Kidney (tissue), 22 donors: ENCODE measurements at places on chromosomes 11 and 22. TPM values are rescaled to one million over a fixed set of nuclear protein-coding genes. Genes with fewer than 3 reads are reported as not detected.

DNA sequence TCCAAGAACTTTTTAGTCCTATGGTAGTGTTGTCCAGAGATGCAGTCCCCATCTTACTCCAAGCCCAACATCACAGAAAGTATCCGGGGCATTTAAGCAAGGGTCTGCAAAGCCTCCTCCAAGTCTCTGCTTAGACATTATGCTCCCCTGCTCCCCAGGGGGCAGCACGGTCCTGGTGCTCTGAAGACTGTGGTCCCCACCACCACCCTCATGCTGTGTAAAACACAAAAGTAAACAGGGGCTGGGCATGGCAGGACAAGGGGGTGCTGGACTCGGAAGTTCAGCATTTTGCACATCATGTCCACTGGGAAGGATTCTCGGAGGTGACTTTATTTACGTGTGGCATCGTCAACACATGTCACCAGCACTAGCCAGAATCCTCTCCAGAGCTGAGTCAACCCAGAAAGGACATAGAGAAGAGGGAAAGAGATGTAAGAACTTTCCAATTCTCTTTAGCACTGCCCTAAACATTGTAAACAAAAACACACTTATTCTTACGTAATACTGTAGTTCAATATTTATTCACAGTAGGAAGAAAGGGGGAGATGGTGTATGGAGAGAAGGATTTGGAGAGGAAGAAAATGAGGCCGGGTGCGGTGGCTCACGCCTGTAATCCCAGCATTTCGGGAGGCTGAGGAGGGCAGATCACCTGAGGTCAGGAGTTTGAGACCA is 37.7 kb downstream of the TCIRG1 start:
- no peaks in the 10 kb centered on the region for H3K27me3 ChIP-seq
- no peak for DNase-seq
- no peak overlapping the region for H3K4me3 ChIP-seq
- H3K27ac ChIP-seq = no peak overlapping the region

GRM5 gene
- total RNA-seq = 0.63 TPM

DNA sequence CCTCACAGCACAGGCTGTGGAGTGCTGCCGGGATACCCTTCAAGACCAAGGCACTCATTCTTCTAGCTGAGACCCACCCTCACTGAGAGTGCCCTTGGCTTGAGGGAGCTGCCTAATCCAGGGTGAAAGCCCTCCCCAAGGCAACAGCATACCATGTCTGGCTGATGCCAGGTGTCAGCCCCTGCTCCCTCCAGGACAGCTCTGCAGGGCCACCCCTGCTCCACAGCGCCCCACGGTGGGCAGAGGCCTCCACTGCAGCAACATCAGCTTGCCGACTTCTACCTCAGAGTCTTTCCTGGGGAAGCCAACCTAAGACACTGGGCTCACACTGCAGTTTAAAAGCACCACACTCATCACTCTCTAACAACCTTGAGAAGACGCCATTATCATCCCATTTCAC is 29.0 kb downstream of the TTLL1 start:
- H3K36me3 ChIP-seq = peaks cover 3% of the 10 kb centered on the region
- DNase-seq = no peak
- H3K4me3 ChIP-seq = no peak overlapping the region
- no peaks in the 10 kb centered on the region for H3K4me1 ChIP-seq
- no peaks in the 10 kb centered on the region for H3K27me3 ChIP-seq

MISFA gene
- 3.6 TPM for total RNA-seq

DNA sequence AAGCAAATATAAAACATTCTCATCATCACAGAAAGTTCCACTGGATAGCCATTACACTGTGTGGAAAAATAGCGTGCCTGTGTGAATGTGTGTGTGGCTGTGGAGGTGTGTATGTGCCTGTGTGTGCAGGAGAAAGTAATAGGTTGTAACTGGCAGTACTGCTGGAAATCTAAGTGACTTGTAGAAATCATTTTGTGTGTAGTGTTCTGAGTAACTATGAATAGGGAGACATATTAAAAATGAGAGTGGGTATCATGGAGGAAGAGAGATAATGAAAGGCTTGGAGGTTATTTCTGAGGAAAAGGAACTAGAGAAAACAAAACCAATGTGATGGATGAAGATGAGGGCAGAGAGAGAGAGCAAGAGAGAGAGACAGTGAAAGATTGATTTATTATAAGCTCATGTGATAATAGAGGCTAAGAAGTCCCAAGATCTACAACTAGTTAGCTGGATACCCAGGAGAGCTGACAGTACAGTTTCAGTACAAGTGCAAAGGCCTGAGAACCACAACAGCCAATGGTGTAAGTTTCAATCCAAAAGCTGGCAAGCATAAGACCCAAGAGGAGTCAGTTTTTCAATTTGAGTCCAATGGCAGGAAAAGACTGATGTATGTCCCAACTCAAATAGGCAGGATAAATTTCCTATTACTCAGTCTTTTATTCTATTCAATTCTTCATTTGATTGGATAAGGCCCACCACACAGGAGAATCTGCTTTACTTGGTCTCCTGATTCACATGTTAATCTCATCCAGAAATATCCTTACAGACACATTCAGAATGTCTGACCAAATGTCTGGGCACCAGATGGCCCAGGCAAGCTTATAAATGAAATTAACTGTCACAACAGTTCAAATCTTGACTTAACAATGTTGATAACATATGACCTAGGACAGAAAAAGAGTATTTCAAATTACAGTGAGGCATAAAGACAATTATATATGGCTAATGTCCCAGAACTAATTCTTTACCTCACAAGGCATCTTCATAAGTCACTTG is 14.9 kb downstream of the KBTBD3 start:
- H3K4me1 ChIP-seq = no peaks in the 10 kb centered on the region
- no peak overlapping the region for H3K27ac ChIP-seq
- no peak overlapping the region for H3K4me3 ChIP-seq

GRCh38 chr11:120133216-120134105 is 4.5 kb downstream of the TRIM29 start:
- no peak overlapping the region for H3K4me3 ChIP-seq
- H3K4me1 ChIP-seq = no peaks in the 10 kb centered on the region
- H3K27me3 ChIP-seq = no peaks in the 10 kb centered on the region

- no peak overlapping the region for H3K4me3 ChIP-seq
- H3K27me3 ChIP-seq = no peaks in the 10 kb centered on the region
- DNase-seq = no peak
- H3K36me3 ChIP-seq = no peaks in the 10 kb centered on the region
Observed at GRCh38 chr22:46515208-46516111, 22.0 kb downstream of the CELSR1 start.

SCGB1A1 gene
- not detected for total RNA-seq

DNA sequence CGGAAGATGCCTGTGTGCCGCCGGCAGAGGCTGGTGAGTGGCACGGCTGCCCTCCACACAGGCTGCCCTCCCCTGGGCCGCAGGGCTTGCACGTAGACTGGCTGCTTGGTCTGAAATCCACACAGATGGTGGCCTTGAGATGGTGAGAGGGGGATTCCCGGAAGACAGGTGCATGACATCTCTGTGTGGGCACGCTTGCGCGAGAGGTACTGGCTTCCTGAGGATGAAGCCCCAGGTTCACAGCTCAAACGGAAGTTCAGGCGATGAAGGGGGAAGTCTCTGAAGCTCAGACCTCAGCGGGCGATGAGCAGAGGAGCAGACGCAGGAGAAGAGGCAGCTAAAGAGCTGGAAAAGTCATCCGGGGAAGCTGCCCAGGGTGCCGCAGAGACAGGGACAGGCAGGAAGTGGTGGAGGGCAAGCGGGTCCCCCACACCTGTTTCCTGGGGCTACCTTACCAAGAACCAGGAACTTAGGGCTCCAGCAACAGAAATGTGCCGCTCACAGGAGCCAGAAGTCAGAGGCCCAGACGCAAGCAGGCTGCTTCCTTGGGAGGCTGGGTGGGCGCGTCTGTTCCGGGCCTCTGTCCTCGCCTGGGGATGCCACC is 7.2 kb downstream of the CRELD2 start:
- H3K4me1 ChIP-seq = no peaks in the 10 kb centered on the region
- no peaks in the 10 kb centered on the region for H3K36me3 ChIP-seq
- H3K27me3 ChIP-seq = no peaks in the 10 kb centered on the region

DNA sequence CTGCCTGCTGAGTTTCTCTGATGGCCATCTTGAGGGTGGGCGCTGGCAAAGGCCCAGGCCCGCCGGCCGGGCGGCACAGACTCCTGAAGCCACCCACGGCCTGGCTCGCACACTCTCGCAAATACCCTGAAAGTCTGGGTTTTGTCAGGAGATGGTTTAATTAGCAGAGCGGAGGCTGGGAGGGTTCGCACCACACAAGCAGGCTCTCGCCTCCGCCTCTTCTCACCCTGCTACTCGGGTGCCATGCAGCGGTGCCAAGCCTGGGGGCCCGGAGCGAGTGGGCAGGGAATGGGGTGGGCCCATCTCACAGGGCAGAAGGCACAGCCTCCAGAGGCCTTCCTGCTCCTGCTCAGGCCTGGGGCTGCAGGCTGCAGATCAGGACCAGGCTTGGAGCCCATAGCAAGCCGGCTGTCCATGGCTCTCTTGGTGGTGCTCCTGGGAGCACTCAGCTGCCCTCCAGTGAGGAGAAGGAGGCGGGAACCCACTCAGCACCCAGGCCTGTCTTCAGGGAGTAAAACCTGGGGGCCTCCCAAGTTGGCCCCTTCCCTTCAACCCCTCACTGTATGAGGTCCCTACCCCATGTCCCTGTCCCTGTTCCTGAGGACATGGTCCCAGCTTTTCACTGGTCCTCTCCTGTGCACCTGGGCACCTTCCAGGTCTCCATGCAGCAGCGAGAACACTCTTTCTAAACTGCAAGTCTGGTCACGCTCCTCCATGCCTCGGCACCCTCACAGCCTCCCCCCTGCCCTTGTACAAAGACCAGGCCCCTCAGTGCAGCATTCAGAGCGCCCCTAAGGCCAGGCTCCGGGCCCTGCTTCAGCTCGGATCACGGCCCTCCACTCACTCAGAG is 62.0 kb downstream of the FLRT1 start:
- H3K4me3 ChIP-seq = no peak overlapping the region
- H3K36me3 ChIP-seq = no peaks in the 10 kb centered on the region
- DNase-seq = no peak
- H3K27ac ChIP-seq = no peak overlapping the region
- H3K4me1 ChIP-seq = peaks cover 37% of the 10 kb centered on the region

- H3K4me3 ChIP-seq = no peak overlapping the region
- no peak overlapping the region for H3K27ac ChIP-seq
- DNase-seq = no peak
- H3K4me1 ChIP-seq = peaks cover 28% of the 10 kb centered on the region
Observed at GRCh38 chr11:12715941-12716340, 41.7 kb downstream of the TEAD1 start.

SCGB2A2 gene
- total RNA-seq = not detected

RFPL3 gene
- not detected for total RNA-seq

- no peaks in the 10 kb centered on the region for H3K27me3 ChIP-seq
- no peaks in the 10 kb centered on the region for H3K4me1 ChIP-seq
- H3K36me3 ChIP-seq = no peaks in the 10 kb centered on the region
- no peak overlapping the region for H3K4me3 ChIP-seq
Observed at GRCh38 chr22:39725351-39726035, 154.9 kb downstream of the CACNA1I start.

HIKESHI gene
- 26.9 TPM for total RNA-seq

DNA sequence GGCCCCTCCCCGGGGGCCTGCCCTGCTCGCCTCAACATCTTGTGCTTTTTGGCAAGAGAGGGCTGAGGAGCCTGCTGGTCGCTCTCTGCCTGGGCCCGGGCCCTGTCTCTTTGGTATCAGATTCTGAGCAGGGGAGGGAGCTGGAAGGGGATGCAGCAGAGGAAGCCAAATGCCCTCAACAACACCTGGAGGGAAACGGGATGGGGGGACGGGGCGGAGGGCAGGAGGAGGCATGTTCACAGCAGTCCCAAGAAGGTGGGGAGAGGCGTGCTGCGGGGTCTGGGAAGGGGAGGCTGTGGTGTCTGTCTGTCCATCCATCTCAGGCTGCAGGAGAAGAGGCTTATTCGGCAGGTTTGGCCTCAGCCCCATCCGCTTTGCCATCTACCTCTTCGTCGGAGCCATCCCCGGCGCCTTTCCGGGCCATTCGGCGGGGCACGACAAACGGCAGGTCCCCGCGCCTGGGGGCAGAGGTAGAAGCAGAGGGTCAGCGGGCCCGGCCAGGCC is 29.4 kb downstream of the APOL1 start:
- H3K27ac ChIP-seq = no peak overlapping the region
- no peak for DNase-seq
- peaks cover 2% of the 10 kb centered on the region for H3K4me1 ChIP-seq
- peaks cover 48% of the 10 kb centered on the region for H3K36me3 ChIP-seq

DNA sequence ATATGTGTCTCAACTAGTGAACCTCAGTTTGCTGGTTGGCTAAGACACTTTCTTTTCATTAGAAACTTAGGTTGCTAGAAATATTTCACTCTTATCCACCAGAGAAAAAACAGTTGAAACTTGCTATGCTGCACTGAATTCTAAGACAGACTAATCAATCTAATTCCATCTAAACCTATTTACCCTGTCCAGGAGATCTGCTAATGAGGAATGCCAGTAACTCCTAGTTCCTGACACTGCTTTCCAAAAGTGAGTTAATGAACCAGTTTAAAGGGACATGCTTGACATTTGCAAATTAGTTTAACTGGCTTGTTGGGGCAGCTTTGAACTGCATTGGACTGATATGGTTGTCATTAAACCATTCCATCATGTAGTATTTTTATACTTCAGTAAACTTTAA is 258.5 kb downstream of the CNTN5 start:
- H3K27ac ChIP-seq = no peak overlapping the region
- H3K27me3 ChIP-seq = no peaks in the 10 kb centered on the region
- DNase-seq = no peak
- no peaks in the 10 kb centered on the region for H3K36me3 ChIP-seq
- no peaks in the 10 kb centered on the region for H3K4me1 ChIP-seq
- no peak overlapping the region for H3K4me3 ChIP-seq

- no peak overlapping the region for H3K4me3 ChIP-seq
- DNase-seq = no peak
Observed at GRCh38 chr11:48014917-48015316, 34.6 kb downstream of the PTPRJ start.

SLC5A4 gene
- 2.0 TPM for total RNA-seq

PNPLA2 gene
- total RNA-seq = 173 TPM

DNA sequence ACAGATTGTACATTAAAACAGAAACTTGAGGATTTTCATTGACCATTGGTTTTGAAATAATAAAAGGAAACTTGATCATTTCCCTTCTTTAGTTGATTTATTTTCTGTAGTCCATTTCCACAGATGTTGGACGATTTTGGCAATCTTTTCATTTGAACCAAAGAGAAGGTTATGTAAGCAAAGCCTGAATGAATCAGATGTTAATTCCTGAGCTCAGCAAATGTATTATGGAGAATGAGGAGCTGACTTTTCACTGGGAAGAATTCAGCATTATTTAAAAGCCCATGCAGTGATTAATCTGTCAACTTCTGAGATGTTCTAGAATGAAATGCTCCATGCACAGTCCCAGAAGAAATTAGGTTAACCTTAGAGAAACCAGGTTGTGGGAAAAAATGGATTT is 29.0 kb downstream of the ELMOD1 start:
- H3K36me3 ChIP-seq = no peaks in the 10 kb centered on the region
- H3K27me3 ChIP-seq = no peaks in the 10 kb centered on the region
- no peak for DNase-seq
- no peak overlapping the region for H3K4me3 ChIP-seq
- H3K27ac ChIP-seq = no peak overlapping the region

- no peak for DNase-seq
- no peak overlapping the region for H3K27ac ChIP-seq
- no peaks in the 10 kb centered on the region for H3K4me1 ChIP-seq
- no peak overlapping the region for H3K4me3 ChIP-seq
- H3K27me3 ChIP-seq = peaks cover 26% of the 10 kb centered on the region
- no peaks in the 10 kb centered on the region for H3K36me3 ChIP-seq
Observed at GRCh38 chr22:19149047-19149883, 827 bp downstream of the GSC2 start.
